ENCODE measurements at places on chromosomes 4 and X.

GRCh38 chr4:86879641-86880040 is 12.6 kb downstream of the C4orf36 start:
- no peak for DNase-seq

DNA sequence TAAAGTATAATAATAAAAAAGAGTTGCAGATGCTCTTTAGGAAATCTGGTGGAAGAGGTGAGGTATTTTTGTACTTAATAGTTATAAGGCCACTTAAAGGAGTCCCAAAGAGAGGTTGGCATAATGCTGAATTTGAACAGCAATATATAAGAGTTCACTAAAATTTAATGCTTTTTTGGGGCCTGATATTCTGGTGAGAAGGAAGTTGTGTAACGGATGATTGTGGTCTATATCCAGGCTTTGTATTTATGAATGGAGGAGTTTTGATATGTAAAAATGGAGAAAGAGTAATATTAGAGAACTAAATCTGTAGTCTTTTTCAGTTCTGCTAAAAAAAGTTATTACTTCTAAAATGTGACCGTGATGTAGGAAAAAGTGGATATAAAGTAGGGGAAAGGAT is 20.4 kb downstream of the BMP2K start:
- DNase-seq: no peak

DNA sequence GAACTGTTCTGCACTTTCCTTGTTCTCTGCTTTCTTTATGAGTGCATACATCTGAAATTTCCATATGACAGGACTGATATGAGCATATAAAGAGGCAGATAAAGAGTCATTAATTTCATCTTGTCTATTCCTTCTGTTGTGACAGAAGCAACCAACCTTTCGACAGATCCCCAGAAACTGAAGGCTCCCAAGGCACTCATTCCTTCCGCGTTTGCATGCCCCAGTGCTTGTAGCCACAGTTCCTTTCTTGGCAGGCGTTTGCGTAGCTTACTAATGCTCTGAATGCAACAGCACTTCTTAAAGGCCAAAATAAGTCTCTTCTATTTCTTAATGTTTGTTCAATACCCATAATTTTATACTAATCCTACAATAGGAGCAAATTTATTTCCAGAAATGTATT is 94.0 kb upstream of the TBL1X start:
- DNase-seq: no peak

DNA sequence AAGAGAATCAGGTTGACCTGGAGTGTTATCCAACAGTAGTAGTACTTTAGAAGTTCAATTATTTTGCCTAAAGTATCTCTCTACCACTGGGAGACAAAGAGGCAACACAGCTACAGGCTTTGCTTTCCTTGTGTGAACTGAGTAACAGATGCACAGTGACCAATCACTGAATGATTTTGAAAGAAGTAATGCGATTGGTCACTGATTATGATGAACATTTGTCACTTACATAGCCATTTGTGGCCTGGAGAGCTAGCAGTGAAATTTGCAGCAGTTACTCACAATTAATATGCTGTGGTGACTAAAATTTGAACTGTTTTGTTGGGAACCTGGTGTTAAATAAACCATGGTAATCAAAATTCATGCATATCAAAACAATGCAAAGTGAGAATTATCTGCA is 508.7 kb upstream of the DIPK2B start:
- no peak for DNase-seq

DNA sequence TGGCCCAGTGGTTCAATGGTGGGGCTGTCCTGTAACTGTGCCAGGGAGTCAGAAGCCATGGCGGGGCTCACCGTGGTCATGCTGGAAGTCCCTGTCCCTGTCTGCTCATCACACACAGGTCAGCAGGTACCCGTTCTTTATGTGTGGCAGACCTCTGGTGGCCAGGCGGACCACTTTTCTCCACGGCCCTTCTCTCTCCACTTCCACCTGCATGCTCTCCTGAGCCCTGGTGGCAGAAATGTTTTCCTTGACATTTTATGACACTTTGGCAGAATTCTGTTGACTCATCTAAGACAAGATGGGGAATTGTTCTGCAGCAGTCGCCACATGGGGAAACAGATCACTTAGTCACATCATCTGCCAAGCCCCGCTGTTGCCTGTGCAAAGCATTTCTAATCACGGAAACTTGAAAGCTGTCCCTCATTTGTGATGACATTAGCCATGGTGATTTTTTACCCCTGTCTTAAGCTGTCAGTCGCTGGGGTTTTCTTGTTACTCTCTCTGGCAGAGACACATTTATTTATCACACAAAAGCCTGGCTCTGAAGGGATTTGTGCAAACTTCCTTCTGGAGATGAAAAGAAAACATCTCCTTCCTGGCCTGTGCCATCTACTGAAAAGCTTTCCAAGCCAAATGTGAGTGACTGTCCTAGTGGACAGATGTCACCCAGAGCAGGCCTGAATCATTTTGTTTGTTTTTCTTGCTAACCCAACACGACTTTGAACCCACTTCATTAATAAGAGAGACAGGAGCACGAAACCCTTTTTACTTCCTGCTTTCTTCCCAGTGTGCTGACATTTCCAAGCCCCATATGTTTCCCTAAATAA is 38.8 kb upstream of the STIM2 start:
- no peak for DNase-seq

- no peak for DNase-seq
Measured at GRCh38 chrX:126065901-126066660, 100.0 kb downstream of the DCAF12L2 start.

DNA sequence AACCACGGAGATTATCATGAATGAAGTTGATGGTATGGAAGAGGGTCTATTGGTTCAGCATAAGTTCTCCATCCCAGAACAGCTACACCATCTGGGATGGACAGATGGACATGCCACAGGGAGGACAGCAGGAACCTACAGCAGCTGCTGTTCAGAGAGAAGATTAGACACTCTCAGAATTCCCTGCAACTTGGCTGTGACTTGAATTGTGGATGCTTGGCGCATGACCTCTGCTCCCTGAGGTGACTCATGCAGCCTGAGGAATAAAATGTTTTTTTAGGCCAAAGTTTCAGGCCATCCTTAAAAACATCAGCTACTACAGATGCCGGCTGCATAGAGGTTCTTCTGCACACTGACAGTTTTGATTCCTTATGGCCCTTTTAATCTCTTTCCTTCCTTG is 97.3 kb downstream of the RS1 start:
- no peak for DNase-seq

DNA sequence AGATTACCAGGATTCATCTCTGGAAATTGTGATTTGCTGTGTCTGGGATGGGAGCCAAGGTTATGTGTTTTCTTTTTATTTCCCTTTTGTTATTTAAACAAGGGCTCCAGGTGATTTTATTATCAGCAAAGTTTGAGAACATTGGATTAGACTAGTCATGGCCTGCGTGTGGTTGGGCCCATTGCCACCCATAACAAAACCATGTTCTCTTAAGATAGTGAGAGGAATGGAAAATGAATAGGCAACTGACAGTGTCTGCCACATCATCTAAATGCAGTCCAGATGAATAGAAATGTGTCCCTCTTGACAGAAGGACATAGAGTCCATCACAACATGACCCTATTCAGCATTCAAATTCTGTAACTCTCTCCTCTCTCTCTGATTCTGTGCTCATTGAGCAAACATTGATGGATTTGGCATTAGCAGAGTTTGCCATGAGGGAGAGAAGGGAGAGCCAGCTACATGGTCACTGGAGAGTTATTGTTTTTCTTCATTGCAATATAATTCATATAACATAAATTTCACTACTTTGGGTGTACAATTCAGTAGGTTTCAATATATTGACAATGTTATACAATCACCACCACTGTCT is 11.7 kb downstream of the XK start:
- DNase-seq: no peak

GRCh38 chrX:31845003-31845402 is 773.2 kb upstream of the FTHL17 start:
- DNase-seq: no peak

DNA sequence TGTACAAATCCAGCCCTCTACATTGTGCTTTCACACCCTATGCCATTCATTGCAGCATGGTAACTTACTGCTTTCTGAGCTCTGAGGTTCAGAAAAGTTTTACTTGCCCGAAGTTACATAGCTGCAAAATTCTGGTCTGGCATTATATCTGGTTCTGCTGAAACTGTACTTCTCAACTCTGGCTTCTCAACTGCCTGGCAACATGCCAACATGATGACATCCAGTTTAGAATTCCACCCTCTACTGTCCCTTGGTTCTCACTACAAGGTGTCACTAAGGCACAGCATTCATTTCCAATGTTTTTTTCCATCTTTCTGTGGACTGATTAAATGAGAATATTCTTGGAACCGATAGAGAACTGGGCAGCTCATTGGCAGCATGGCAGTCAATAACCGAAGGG is 242.9 kb upstream of the PRPS2 start:
- no peak for DNase-seq

DNA sequence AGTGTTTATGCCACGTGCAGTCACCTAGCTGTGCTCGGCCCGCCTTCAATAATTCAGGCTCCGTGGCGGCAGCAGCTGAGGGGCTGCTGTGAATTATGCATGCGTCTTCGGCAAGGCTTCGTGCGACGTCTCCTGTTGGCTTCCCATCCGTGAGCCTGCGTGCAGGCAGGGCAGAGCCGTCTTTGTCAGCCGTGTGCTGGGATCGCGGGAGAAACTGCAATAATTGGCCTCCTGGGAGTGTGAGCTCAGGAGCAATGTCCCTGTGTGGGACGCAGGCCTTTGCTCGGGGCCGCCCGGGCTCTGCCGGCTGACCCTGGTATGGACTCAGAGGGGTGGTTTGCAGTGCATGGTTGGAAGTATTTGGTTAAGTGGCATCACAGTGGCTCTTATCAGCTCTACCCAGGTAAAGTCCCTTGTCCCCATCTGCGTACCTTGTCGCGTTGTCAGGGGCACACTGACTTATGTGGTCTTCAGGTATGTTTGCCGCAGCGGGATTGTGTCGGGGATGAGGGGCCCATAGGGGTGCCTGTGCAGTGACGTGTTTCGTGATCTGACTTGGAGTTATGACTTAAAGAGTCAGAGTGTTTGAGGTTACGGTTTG is 34.5 kb upstream of the HGFAC start:
- no peak for DNase-seq

DNA sequence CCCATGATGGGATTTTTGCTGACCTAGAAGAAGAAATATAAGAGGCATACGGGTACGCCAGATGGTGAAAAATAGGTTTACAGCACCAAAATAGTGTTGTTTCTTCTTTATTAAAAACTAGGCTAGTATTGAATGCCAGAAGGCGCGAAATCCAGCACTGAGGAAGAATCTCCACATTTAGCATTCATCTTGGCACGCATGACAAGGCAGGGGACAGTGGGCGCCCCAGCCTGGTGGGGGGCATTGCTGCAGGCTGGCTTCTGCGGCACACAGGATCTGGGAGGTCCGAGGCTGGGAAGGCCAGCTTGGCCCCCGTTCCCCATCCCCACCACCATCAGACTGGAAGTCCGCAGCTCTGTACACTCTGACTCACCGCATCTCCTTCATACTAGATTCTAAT is 75.7 kb upstream of the DDX3X start:
- DNase-seq: no peak

DNA sequence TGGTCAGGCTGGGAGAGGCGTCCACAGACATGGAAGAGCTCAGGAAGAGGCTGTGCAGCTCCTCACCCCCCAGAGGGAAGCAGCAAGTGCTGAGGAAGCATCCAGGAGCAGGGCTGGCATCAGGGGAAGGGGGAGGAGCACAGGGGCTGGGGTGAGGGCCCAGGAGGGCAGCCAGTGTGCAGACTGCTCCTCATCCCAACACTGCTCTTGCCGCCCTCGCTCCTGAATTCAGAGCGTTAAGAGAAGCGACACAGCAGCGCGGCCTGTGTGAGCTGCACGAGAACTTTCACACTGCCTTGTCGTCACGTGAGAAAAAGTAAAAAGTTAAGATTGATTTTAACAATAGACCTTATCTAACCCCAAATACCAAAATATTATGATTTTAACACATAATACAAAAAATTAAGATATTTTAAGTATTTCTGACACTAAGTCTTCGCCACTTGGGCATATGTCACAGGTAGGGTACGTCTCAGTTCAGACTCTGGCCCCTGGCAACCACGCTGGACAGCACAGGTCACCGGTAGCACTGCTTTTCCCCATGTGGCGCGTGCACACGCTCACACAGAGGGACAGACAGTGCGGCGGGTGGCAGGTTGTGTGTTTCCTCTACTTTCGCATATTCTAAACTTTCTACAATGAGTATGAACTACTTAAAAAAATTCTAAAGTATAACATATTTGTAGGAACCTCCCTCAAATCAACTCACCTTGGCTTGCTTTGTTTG is 19.7 kb downstream of the NOP14 start:
- DNase-seq: no peak

DNA sequence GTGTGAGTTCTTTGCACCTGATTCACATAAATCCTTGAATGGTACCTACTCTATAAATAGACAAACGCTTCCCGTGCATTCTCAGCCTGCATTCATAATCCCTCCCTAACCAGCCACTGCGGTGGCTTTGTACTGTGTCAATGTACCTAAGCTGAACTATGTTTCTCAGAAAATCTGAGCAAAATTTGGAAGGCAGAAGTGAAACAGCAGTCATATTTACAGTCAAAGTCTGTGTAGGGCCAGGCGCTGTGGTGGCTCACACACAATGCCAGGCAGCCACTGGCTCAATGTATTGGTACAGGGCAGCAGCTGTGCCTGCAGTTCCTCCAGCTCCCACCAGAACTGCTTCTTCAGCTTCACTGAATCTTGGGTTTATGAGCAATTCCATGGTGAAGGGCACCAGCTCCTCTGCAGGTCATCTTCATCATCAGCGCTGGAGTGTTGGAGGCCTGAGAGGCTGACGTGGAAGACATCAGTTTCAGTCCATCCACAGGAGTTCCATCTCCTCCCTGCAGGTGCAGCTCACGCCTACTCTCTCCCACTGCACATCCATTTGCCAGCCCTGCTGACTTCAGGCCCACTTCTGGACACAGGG is 32.3 kb upstream of the IRF2 start:
- no peak for DNase-seq

DNA sequence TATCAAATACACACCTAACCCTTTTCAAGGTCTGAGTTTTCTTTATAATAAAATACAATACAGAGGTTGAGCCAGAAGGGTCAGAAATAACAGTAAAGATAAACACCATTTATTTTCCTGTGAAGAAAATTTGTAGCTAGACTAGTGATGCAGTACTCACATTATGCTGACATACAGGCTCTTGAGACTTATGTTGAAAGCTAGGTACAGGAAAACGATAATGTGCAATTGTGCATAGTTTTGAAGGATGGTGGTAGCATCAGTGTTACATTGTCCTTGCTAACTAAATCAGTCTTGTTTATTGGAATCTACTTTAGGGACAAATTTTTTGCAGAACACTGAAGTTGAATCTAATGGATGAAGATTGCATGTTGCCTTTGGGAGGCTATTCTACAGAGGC is 1877.2 kb downstream of the PCDH7 start:
- no peak for DNase-seq

- DNase-seq: no peak
Measured at GRCh38 chrX:39456894-39457604, 640.7 kb downstream of the BCOR start.

- peak; percentile 48 for DNase-seq
Measured at GRCh38 chr4:163166041-163166579, 580 bp downstream of the NAF1 start.

GRCh38 chr4:108148316-108148715 is 20.4 kb downstream of the LEF1 start:
- no peak for DNase-seq

All from stimulated activated CD4-positive, alpha-beta T cell treated with anti-CD3 and anti-CD28 coated beads, Interleukin-1b, Interleukin-23, amount 100 ng/mL, for 4 hours (primary cell).